ENCODE measurements at places on chromosomes 7 and 10.

DNA sequence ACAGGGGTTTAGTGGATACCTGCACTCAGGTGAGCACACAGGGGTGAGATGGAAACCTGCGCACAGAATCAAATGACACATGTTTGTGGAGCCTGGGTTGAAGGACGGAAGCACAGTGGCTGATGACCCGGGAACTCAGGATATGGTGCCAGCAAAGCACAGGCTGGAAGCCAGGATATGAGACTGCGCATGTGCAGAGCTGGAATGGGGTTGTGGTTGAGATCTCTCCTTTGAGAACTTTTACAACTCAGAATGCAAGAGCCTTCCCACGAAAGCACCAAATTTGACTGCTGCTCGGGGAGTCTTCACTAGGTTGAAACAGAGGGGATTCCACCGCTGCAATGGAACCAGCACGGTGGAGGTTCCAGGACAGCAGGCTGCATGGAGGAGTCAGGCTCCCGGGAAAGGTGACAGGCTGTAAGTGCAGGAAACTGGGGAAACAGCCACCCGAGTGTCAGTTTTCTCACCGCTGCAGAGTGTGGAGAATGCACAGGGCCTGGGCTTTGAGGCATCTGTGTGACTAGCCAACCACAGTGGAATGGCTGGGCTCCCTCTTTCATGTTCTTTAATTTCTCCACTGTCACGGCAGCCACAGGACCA lies 133.4 kb upstream of the TCERG1L start:
- DNase-seq: no peak

- no peak for DNase-seq
These were observed 160.9 kb downstream of the FZD1 start for GRCh38 chr7:91425149-91425548.

DNA sequence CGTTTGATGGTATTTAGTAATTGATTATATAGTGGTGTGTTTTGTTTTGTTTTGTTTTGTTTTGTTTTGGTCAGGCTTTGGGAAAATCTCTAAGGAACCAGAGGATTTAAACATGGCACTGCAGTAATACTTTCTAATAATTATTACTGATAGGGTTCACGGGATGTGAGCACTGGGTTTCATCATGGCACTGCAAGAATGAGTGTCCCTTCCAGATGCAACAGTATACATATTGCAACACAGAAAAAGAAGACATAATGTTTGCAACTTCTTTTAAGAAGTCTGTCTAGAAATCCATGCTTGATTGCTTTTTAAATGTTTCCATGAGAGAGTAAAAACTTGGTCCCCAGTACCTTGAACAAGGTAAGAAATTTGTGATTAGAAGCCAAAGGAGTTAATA lies 2.2 kb upstream of the CDCA7L start:
- no peak for DNase-seq

- no peak for DNase-seq
These were observed 242.4 kb upstream of the RHOBTB1 start for GRCh38 chr10:61186408-61186807.

DNA sequence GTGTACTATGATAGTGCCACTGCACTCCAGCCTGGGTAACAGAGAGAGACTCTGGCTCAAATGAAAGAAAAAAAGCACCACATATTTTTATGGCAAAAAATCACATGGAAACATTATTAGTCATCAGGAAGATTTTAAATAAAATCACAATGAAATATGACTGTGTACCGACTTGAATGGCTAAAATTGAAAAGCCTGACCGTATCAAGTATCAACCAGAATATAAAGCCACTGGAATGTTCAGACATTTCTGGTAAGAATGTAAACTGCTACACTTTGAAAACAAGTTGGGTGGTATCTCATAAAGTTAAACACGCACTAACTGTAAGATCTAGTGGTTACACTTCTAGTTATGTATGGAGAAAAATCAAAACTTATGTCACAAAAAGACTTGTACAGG lies 306.7 kb upstream of the MBL2 start:
- no peak for DNase-seq

DNA sequence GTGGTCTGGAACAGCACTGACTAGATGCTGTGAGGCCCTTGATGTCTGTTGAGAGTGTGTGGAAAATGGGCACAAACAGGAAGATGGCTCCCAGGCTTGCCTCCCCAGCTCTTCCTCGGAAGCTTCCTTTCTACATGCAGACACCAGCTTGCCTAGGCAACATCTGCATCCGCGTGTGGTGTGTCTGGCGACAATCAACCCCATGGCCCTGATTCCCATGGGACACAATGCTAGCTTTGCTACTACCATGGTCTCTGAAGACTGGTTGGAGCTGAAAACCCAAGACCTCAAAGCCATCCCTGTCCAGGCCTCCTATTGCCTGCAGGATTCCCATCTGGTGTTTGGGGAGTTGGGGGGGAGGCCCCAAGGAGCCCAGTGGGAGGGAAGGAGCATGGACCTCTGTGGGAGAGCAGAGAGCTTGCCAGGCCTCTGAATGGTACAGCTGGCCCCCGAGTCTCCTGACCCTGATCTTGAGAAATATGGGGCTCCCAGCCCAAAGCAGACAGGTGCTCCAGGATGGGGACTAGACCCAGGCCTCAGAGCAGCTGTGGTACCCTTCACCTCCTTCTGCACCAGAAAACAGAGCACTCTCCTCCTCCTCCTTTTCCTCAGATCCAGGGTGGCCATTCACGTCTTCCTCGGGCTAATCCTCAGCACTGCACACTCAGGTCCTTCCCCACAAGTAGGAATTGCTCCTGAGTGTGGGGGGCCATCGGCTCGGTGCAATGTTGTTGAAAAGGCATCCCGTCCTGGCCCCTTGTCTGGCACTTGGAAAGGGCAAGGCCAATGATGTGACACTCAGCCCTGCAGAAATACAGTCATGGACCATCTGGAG lies 57.6 kb downstream of the ARHGAP22 start:
- no peak for DNase-seq

GRCh38 chr7:142817506-142817905 lies 37.4 kb upstream of the EPHB6 start:
- no peak for DNase-seq

- no peak for DNase-seq
These were observed 697.8 kb downstream of the NRG3 start for GRCh38 chr10:82572744-82573143.

GRCh38 chr7:106430103-106430502 lies 145.3 kb upstream of the NAMPT start:
- no peak for DNase-seq

- no peak for DNase-seq
These were observed 313.4 kb upstream of the SEMA3C start for GRCh38 chr7:81232084-81232799.

DNA sequence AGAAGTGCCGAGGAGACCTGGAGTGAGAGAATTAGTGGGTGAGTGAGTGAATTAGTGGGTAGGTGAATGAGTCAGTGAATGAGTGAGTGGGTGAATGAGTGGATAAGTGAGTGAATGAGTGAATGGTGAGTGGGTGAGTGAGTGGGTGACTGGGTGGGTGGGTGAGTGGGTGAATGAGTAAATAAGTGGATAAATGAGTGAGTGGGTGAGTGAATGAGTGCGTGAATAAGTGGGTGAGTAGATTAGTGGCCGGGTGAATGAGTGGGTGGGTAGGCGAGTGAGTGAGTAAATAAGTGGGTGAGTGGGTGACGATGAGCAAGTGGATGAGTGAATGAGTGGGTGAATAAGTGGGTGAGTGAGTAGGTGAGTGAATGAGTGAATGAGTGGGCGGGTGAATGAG lies 243.7 kb upstream of the MGMT start:
- DNase-seq: no peak

- DNase-seq: no peak
These were observed 42.4 kb downstream of the CRCP start for GRCh38 chr7:66157060-66157459.

DNA sequence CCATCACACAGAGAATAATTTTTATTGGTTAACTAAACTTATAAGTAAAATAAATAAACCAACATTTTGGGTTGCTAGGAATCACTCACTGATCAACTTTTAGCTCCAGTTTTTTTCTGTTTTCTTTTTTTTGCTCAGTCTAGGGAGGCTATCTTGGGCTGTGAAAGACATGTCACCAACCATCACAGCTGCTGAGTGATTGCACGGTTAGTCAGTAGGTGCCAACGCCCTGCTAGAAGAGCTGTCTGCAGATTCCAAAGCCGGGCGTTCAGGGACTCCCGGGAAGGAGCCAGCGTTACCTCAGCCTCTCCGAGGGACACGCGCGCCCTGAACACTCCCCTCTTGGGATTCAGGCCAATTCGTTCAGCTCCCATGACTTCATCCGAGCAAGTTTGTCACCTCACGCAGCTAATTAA lies 604 bp upstream of the STAM start:
- no peak for DNase-seq

- DNase-seq: no peak
These were observed 12.3 kb downstream of the TCF7L2 start for GRCh38 chr10:112962343-112962742.

- DNase-seq: no peak
These were observed 611 bp downstream of the NDUFA5 start for GRCh38 chr7:123557016-123557397.

DNA sequence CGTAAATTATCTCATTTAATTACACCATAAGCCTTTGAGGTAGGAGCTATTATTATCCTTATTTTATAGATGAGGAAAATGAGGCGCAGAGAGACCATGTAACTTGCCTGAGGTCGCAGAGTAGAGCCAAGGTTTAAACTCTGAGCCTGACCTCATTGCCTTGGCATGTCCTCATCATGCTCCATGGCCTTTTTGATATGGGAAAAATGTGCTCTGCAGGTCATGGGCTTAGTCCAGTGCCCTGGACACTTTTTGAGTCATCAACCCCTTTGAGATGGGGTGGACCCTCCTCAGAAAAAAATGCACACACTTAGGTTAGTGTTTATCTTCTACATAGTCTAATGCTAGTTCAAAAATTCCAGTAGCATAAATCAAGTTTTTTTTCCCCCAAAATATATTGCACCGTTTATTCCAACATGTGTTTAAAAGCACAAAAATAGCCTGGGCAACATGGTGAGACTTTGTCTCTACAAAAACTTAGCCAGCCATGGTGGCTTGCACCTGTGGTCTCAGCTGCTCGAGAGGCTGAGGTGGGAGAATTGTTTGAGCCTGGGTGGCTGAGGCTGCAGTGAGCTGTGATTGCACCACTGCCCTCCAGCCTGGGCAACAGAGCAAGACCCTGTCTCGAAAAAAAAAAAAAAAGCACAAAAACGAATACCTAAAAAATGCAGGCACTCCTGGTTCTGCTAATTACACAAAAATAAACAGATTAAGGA lies 28.6 kb upstream of the TMEM178B start:
- DNase-seq: no peak

DNA sequence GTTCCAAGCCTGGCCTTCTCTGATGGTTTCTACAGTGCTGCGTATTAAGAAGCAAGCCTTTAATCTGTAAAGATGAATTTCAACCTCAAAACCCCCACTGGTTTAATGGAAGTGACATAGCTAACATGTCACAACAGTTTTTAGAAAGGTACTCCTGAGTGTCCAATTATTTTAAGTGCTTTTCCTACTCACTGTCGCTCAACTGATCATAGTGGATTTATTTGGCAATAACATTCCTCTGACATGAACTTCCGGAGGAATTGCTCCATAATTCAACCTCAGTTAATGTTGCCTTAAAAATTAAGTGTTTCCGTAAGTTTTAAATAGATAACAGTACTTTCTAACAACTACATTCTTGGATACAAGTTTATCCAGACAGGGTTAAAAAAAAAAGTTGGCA lies 57.5 kb downstream of the AGMO start:
- DNase-seq: no peak

DNA sequence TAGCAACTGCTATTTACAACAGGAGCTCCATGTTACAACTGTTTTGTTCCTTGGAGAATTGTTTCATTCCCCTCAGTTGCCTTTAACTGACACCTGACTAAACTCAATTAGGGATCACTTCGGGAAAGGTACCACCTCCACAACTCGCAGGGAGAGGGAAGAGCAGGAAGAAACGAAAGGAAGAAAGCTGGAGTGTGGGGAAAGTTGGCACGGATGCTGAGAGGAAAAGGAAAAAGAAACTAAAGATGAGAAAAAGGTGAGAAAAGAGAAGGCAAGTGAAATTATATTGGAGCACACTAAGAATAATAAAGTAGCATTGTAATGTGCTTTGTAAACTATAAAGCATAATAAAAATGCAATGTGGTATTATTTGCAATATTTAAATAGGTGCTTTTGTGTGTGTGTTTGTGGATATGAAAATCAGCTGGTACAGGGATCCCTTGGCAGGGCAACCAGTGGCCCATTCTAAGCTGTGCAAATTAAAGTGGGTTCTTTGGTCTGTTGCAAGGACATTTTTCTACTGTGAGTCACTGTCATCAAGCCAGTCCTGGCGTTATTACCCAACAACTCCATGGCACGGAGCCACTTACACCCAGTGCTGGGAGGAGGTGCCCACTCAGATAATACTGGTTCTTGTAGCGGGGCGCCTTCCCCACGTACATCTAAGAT lies 45.9 kb downstream of the HIPK2 start:
- DNase-seq: no peak

GRCh38 chr10:31000071-31000782 lies 31.4 kb downstream of the ZNF438 start:
- no peak for DNase-seq

DNA sequence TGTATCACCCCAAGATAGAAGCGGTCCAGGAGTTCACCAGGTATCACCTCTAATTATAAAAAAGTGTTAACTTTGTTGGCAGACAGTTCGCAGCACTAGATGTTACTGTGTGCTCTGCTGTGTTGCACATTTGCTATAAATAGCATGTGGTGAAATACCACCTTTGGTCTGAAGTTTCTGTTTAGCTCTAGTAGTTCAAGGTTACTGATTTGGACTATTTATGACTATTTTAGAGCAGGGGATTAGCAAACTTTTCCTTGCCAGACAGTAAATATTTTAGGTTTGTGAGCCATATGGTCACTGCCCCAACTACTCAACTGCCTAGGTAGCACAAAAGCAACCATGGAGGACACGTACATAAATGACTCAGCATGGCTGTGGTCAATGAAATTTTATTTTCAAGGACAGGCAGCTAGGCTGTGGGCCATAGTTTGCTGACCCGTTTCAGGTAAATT lies 16.5 kb downstream of the DENND10 start:
- DNase-seq: no peak

- DNase-seq: no peak
These were observed 27.3 kb downstream of the ANXA11 start for GRCh38 chr10:80177781-80178636.

- no peak for DNase-seq
These were observed 566.3 kb downstream of the TCERG1L start for GRCh38 chr10:130745251-130745650.

- no peak for DNase-seq
These were observed 41.5 kb upstream of the DGKI start for GRCh38 chr7:137888241-137888640.

GRCh38 chr10:126062131-126063032 lies 166.0 kb downstream of the FANK1 start:
- no peak for DNase-seq

- DNase-seq: no peak
These were observed 1.8 kb upstream of the KIF20B start for GRCh38 chr10:89699581-89700064.

GRCh38 chr7:114412548-114412947 lies 2.1 kb upstream of the FOXP2 start:
- no peak for DNase-seq

GRCh38 chr10:43648398-43649184 lies at the start of gene ZNF32:
TSS of gene ZNF32 (minus strand) at chr10:43648881. CDS start at chr10:43646133, 2,748 bp downstream.
- DNase-seq: peak; percentile 78

GRCh38 chr10:98917828-98918227 lies 317.8 kb downstream of the HPSE2 start:
- DNase-seq: no peak

Measured in activated CD4-positive, alpha-beta T cell treated with anti-CD3 and anti-CD28 coated beads for 4 hours (primary cell).